ENCODE measurements at places on chromosomes 16 and 17.

- no peak for DNase-seq
Measured at GRCh38 chr16:30040221-30040620, 9.2 kb upstream of the TLCD3B start.

GRCh38 chr16:58828901-58829545 is 94.9 kb upstream of the GOT2 start:
- DNase-seq = no peak

- DNase-seq = no peak
Measured at GRCh38 chr17:48892940-48893645, 506 bp downstream of the ATP5MC1 start.

- DNase-seq = no peak
Measured at GRCh38 chr17:81160747-81161453, 4.4 kb upstream of the PVALEF start.

DNA sequence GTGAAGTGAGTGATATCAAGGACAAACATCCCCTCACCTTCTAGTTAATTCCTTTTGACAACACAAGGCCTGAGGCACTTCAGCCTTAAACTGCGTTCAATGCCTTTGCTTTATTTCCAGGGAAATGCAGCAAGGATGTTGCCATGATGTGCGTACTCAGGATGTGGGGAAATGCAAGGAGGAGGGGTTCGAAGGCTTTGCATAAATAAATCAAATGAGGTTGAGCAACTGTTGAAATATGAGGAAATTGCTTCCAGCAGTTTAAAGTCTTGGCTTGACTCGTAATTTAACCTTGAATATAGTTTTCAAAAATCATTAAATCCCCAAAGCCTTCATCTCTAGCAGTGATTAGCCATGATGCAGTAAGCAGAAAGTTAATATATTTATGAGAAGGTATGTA is 81.8 kb upstream of the CCL2 start:
- DNase-seq = no peak

GRCh38 chr16:4677390-4677789 is 16.0 kb upstream of the NUDT16L1 start:
- no peak for DNase-seq

DNA sequence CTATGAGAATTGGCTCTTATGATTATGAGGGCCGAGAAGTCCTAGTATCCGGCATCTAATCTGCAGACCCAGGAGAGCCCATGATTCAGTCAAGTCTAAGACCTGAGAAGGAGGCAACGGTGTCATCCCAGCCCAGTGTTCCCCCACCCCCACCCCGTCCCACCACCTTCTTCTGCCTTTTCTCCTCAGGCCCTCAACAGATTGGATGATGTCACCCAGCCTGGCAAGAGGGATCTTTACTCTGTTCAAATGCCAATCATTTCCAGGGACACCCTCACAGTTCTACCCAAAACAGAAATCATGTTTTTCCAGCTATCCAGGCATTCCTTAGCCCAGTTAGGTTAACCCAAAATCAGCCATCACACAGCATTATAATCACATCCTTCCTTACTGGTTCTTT is 10.0 kb upstream of the GAA start:
- peak; percentile 42 for DNase-seq

GRCh38 chr16:62033065-62033464 is 3.2 kb downstream of the CDH8 start:
- DNase-seq = no peak

GRCh38 chr17:66296289-66296725 is 6.1 kb upstream of the PRKCA start:
- DNase-seq = no peak

DNA sequence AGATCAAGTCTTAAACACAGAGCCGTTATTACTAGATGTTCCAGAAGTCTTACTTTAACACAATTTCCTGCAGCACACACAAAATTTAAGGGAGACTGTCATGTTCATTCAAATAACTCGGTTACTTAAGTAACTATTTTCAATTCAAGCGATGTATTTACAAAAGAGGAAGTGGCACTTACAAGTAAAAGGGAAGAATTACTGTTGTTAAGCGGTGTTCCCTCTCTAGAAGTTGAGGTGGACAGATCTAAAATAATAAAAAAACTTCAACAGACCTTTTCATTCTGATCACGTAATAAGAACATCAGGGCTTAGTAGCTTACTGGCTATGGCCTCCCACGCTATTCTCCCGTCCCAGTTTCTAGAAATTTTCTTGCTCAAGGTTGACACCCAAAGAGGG is 26.2 kb upstream of the TXNDC11 start:
- DNase-seq = no peak

GRCh38 chr17:28950752-28951427 is 428 bp downstream of the PHF12 start:
- DNase-seq = peak; percentile 77

DNA sequence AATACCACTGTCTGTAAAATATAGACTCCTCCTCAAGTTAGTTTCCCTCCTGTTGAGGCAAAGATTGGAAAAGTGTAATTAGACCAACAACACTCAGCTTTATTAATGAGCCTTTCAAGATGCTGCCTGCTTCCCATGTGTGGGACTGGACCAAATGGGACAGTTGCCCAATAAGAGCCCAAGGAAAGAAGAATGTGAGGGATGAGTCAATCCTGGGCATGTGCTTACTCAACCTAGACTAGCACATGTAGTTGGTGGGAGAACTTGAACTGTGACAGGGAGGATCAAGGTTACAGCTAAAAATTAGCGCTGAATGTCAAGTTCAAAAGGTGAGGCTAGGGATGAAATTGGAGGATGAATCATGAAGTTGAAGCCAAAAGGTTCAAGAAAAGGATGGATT is 435.5 kb downstream of the CA10 start:
- no peak for DNase-seq

DNA sequence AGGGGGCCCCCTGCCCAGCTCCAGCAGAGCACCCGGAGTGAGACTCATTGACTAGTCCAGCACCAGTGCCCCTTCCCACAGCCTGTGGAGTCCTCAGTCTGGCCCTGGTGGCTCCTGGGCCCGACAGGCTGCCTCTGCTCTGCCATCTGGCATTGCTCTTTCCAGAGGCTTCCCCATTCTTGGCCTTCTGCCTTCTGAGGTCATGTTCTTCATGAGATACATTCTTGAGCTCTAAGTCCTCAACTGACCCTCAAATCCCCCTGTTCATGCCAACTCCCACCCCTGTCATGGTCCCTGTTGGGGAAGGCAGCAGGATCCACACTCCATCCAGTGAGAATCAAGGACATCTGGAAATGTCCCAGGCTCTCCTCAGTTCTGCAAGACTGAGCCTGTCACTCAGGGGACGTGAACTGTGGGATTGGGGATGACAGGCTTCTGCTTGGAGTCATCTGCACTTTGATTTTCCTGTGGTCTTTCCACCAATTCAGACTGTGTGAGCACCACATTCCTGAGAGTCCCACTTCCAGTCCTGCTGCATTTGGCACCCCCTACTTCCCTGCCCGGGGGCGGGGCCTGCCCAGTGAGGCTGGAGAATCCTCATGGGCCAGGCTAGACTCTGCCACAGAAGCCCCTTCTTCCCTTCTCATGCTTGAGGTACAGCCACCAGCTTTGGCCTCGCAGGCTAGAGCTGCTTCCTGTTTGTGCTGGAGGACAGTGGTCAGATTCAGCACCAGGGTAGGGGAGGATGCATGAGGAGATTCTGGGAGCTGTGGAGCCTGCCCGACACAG is 2.7 kb downstream of the TRPV2 start:
- peak; percentile 68 for DNase-seq

- DNase-seq = peak; percentile 39
Measured at GRCh38 chr17:50830352-50830751, 5.0 kb upstream of the WFIKKN2 start.

- peak; percentile 77 for DNase-seq
Measured at GRCh38 chr16:1991135-1991551, 1.4 kb downstream of the SYNGR3 start.

DNA sequence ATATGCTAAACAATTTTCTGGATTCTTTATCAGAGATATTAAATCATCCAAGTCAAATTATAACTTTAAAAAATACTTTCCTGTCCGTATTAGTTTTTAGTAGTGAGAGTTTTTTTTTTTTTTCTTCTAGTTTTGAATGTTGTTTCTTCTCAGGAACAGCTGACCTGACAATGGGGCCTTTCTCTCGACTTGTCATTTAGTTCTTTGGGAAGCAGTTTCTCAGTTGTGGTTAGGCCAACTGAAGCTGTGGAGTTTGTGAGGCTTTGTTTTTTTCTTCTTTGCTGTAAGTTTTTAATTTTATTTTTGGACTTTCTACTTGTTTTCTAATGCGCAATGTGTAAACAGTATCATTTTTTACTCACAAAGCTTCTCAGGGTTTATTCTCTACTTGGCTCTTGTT is 140.8 kb downstream of the FTO start:
- no peak for DNase-seq

GRCh38 chr16:89404561-89404960 is 85.8 kb downstream of the ANKRD11 start:
- no peak for DNase-seq

GRCh38 chr17:76160896-76161528 is 20.0 kb upstream of the FOXJ1 start:
- no peak for DNase-seq

Data from H7 (cell line).